M059J (cell line): ENCODE measurements at places on chromosomes 11 and 22. TPM values are rescaled to one million over a fixed set of nuclear protein-coding genes. Genes with fewer than 3 reads are reported as not detected.
A peak's percentile ranks its signal among the peaks of the same experiment; 100 is the strongest.

DNA sequence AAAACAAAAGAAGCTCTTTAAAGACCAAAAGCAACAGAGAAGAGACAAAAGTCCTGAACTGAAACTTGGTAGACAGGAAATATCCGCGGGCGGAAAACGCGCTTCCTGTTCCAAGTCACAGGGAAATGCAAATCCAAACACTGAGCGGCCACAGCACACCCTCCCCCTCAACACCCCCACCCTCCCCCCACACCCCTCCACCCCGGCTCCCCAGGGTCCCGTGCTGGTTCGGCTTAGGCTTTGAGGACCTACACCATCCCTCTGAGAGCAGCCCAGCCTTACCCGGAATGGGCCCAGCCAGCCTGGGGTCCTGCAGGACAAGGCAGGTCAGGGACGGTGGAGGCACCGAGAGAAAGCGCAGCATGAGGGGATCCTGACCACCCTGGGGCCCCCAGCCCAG is 160.4 kb downstream of the BRD1 start:
- DNase-seq: no peak

- DNase-seq: no peak
Observed at GRCh38 chr22:50035131-50035881, 22.7 kb upstream of the IL17REL start.

Gene PARVA
- total RNA-seq: 38.5 and 46.4 TPM in 2 replicates

DNA sequence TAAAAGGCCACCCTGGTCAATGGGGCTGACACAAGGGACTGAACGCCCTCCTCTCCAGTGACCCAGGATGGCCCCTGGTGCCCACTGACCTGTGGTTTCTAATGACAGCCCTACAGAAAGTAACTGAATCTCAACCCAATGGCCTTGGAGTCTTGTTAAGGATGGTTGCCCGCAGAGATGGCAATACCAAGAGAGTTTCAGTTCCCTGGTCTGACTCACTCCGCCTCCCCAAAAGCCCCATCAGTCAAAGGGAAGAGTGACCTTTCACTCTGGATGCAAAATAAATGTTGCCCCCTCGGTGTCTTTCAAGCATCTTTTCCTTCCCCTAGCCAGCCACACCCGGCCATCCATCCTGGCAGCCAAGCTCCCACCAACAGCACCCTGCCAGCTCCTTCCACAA is 57.7 kb upstream of the ISX start:
- no peak for DNase-seq

GRCh38 chr11:66546368-66546965 is at the start of gene ACTN3:
TSS of gene ACTN3 (plus strand) at chr11:66546903. CDS start at chr11:66546938, 35 bp downstream.
- no peak for DNase-seq

- DNase-seq: no peak
Observed at GRCh38 chr11:122604621-122605020, 50.9 kb upstream of the UBASH3B start.

DNA sequence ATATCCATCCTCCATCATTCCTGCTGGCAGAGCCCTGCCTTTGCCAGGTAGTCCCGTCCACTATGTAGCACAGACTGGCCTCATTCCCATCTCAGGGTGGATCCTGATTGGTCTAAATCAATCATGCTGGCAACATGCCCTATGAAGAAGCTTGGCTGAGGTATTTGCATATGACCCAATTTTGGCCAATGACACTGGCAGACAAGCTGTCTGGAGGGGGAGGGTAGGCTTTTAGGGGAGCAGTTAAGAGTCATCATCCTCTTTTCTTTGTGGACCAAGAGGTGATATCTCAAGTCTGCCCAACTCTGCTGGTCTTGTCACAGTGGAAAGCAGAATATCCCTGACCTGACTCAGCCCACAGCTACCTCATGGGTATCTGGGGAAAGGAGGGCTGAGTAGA is 5.1 kb downstream of the CCDC89 start:
- no peak for DNase-seq

Gene TMEM86A
- total RNA-seq: 0.94 and 1.1 TPM in 2 replicates

Gene TYR
- not detected in 2 replicates for total RNA-seq

- DNase-seq: peak; percentile 94
Observed at GRCh38 chr22:39960791-39961746, 872 bp downstream of the TMA7B start.

GRCh38 chr22:42769574-42770447 is 49.1 kb upstream of the A4GALT start:
- DNase-seq: peak; percentile 82
